ENCODE measurements at places on chromosomes 1 and 21.

DNA sequence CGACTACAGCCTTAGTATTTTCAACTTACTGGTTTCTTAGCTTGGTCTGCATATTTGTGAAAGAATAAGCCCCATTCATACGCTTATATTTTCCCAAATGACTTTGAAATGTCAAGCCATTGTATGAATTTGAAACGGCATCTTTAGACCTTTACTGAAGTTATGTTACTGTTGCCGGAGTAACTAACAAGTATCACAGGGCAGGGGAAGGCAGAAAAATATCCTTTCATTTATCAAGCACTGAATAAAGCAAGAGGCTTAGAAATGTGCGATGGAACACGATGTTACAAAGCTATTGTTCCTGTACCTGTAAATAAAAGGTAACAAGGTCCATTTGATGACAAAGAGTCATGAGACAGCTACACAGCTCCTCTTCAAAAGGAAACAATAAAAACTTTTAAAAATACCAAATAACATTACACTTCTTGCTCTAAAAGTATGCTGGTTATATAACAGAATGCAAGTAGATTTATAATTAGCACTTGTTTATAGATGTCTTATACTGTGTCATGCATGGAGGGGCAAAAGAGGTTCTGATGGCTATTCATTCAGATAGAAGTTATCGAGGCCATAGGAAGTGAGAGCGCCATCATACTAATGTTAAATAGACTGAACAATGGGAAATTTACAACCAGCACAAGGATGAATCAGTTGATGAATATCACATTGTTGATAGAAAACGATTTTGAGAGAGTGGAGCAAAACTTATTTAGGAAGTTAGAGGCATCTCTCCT lies 322.6 kb downstream of the RGS7 start:
- no peak for DNase-seq

DNA sequence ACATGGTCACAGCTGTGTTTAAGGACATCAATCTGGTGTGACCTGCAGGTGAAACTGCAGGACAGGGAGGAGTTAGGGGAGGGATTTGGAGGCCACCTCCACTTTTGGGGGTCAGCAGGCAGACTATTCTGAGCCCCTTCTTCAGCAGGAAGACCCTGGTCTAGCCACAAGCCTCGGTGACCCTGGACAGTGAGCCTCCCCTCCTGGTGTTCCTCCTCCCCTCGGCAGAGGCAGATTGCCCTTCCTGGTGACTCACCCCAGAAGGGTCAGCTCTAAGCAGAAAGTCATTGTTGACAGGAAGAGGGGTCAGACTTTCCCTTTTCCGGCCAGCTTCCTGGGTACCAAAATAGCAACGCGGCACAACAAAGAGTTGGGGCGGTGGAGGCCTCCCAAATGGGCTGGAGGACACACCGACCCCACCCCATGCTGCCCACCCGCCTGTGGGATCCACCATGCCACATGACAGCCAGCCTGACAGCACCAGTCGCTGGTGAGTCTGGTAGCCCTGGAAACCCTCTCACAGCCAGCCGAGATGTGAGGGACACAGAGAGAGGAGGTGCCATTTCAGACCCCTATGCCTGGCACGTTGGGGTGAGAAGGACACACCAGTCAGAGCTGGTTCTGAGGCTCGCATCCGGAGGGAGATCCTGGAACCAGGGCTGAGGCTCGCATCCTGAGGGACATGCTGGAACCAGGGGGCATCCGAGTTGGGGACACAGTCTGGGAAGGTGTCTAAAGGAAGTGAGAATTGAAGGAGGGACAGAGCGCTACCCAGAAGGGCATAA lies 14.7 kb upstream of the CSF1 start:
- DNase-seq: peak; percentile 27

DNA sequence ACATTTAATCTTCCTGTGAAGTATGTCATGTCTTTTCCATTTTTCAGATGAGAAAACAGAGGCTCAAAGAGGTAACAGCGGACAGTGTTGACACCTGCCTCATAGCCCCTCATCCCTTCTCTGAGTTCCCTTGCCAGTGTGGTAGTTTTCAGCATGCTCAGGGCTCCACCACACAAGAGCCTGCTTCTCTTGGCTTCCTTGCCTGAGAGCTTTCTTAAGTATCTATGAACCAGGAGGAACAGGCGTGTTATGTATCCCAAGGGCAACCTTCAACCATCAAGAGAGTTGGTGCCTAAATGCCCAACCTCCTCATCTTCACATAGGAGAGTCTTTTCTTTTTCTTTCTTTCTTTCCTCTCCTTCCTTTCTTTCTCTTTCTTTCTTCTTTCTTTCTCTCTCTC lies 5.9 kb upstream of the PAFAH2 start:
- no peak for DNase-seq

- peak; percentile 57 for DNase-seq
These were observed 86.0 kb downstream of the PBX1 start for GRCh38 chr1:164644774-164645644.

DNA sequence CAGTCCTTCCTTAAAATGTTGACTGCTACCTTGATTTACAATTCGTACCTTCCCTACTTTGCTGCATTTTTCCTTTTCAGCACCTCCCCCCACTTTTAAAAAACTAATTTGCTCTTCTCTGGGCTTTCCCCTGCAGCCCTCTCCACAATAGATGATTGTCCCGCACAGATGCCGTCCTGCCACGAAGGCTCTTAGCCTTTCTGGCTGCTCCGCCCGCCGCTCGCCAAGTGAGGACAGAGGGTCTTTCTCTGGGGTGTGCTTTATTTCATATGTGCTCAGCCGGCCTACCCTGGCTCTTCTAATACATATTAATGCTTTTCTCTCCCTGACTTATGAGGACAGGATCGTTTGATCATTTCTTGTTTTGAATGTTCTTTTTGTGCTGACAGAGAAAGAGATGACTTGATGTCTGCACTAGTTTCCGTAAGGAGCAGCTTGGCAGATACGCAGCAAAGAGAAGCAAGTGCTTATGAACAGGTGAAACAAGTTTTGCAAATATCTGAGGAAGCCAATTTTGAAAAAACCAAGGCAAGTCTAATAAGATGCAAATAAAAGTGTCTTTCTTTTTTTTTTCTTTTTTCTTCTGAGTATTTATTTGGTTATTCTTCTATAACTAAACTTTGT lies 60.6 kb downstream of the SDCCAG8 start:
- DNase-seq: no peak

GRCh38 chr1:179490611-179491010 lies 85.1 kb downstream of the NPHS2 start:
- no peak for DNase-seq

DNA sequence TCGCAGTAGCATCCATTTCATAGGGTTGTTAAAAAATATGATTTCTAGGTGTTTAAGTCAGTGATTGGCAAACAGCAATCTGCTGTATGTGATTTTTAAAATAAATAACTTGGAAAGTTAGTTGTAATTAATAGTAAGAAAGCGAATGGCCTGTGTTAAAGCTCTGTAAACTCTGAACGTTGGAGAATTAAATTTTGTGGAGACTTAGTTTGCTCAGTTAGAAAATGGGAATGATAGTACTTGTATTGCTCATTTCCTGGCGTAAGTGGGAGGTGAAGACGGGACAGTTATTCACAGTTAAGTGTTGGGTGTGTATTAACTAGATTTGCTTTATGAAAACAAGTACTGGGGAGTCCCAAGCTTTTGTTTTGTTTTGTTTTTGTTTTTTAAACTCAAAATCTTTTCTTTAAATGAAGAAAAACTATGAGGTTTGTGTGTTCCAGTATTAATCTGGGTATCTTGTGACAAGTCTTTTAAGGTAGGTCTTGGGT lies 995 bp downstream of the CACYBP start:
- peak; percentile 38 for DNase-seq

DNA sequence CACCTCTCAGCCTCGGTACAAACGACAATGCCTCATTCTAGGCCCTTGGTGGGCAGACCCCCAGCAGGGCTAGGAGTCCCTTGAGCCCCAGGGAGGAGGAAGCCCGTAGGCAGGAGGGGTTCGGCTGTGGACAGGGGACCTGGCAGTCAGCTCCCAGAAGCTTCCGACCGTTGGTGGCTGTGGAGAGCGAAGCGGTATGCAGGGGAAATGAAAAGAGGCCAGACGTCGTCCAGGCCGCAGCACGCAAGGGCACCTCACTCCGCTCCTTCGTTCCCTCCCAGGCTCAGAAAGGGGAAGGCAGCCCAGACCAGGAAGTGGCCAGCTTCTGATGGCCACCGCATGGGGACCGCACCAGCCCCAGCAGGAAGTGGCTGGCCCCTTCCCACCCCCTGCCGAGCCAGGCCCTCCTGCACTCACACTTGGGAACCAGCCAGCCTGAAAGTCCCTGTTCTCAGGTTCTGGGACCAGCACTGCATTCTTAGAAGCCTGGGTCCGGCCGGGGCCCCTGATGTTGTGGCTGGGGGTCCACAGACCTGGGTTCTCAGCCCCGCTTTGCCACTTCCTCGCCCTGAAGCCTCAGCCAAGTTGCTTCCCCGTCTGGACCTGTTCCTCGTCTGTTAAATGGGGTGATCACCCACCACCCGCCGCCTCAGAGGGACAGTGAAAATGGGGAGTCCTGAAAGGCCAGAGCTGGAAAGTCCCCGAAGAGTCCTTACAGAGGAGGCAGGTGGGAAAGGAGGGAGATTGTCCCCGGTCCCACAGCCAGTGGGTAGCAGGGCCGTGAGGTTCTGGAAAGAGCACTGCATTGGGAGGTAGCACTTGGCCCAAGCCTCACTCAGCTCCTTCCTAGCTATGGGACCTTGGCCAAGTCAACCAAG lies 104.0 kb upstream of the RUNX3 start:
- DNase-seq: no peak

DNA sequence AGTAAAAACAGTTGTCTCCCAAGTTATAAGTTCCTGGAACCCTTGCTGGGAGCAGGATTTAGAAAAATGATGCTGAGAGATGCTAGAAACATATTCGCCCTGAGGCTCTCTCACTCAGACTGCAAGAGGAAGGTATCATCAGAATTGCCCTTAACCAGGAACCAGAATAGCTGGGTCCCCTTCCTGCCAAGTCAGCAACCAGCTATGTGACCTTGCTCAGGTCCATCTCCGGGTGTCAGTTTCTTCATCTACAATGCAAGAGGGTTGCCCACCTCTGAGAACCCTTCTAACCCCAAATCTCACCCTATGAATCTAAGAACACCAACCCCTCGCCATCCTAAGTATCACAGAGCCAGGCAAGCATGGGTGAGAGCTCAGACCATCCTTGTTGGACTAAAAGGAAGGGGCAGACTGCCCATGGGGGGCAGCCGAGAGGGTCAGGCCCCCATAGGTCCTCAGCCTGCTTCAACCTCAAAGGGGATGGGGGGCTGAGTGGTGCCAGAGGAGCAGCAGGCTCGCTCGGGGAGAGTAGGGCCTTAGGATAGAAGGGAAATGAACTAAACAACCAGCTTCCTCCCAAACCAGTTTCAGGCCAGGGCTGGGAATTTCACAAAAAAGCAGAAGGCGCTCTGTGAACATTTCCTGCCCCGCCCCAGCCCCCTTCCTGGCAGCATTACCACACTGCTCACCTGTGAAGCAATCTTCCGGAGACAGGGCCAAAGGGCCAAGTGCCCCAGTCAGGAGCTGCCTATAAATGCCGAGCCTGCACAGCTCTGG lies 390 bp upstream of the S100A9 start:
- no peak for DNase-seq

All from skin of body (tissue), 3 donors.